A172 (cell line): ENCODE measurements at places on chromosomes 16 and 17. TPM values are rescaled to one million over a fixed set of nuclear protein-coding genes. Genes with fewer than 3 reads are reported as not detected.

DNA sequence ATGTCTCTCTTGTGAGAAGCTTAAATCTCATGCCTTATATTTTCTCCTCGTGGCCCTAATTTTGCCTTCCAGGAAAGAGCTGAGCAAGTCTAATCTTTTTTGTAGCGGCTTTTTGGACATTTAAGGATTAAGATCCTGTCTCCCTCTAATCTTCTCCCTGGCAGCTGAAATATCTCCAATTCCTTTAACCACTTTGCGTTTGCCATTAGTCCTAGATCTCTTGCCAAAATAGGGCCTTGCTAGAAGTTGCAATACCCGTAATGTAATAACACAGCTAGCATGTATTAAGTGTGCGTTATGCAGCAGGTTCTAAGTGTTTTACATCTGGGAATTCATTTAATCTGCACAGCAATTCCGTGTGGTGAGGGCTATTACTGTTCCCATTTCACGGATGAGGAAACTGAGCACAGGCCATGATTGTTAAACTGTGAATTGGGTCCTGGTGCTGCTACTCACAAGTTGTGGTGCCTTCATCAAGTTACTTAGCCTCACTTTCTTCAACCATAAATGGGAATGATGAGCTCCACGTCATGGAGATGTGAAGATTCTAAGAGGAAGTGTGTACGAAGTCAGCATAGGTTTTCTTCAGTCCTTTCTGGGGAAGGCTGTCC, 198.9 kb upstream of the ASIC2 start:
- DNase-seq, result no peak

SCIMP gene
- total RNA-seq, result not detected in 2 replicates

- peak; percentile 38 for DNase-seq
Observed at GRCh38 chr16:15507301-15507958, 73.0 kb downstream of the BMERB1 start.

DNA sequence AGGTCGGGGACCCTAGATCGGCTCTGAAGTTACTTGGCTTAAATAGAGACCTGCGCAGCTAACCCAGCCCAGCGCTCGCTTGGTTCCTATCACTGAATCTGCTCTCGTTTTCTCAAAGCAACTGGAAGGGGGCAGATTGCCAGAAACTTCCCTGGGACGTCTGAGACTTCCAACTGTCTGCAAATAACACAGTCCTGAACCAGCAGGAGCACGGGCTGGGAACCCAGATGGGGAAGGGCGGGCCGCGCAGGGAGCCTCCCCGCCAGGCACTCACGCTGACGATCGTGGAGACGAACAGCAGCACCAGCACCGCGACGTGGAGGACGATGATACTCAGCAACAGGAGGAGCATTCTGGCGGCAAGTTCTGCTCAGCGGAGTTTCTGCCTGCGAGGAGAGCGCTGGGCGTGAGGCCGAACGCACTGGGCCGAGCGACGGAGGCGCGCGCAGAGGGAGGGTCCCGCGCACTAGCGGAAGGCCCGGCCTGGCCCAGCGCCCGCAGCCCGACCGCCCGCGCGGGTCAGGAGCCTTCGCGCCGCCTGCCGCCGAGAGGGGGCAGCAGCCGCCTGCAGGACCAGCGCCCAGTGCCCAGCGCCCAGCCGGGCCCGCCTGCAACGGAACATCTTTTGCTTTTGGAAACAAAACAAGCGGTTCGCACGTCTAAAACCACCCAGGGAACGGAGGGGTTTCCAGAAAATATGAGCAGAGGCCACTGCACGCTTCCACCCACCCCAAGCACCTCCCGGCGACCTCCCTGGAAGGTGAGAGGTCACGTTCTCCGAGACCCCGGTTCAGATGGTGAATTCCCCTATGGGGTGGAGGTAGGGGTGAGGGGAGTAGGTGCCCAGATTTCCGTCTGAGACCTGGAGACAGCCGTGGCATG, 4.5 kb downstream of the PMP22 start:
- peak; percentile 74 for DNase-seq

DNA sequence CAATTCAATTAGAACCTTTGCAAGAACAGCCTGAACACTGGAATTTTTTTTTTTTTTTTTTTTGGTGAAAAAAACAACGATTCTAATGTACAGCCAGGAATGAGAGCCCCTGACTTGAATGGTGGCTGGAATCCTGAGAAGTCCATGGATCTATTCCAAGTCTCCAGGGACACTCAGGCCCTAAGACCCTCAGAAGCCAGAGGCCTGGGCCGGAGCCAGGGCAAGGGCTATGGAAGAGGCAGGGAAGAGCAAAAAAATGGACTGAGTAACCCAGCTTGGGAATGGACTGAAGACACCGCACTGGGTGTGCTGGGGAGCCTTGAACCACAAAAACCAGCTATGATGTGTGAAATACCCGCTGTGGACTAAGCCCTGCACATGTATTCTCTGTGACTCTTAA, 60.3 kb upstream of the LHX1 start:
- no peak for DNase-seq

GRCh38 chr16:10907757-10908045, 30.7 kb downstream of the CIITA start:
- no peak for DNase-seq

- no peak for DNase-seq
Observed at GRCh38 chr17:57927048-57927723, 28.0 kb downstream of the CUEDC1 start.

HBA2 gene
- total RNA-seq, result not detected in 2 replicates

GRCh38 chr16:85812031-85812807, 12.7 kb downstream of the COX4I1 start:
- DNase-seq, result no peak

DNA sequence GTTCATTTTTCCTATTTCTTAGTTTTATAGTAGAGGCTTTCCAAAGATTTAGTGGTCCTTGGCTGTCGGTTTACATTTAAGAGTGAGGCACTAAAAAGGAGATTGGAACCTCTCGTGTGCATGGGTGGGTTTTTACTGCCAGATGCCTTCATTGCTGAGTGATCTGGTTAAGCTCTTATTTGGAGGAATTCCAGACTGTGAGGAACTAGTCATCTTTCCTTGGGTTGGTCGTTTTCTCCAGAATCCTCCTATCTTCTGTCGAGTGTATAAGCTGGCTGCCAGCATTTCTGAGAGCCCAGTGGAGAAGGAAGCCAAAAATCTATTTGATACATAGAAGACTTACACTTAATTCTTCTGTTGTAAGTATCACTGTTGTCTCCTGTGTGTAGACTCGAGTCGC, 22.6 kb downstream of the IST1 start:
- DNase-seq, result peak; percentile 42

DNA sequence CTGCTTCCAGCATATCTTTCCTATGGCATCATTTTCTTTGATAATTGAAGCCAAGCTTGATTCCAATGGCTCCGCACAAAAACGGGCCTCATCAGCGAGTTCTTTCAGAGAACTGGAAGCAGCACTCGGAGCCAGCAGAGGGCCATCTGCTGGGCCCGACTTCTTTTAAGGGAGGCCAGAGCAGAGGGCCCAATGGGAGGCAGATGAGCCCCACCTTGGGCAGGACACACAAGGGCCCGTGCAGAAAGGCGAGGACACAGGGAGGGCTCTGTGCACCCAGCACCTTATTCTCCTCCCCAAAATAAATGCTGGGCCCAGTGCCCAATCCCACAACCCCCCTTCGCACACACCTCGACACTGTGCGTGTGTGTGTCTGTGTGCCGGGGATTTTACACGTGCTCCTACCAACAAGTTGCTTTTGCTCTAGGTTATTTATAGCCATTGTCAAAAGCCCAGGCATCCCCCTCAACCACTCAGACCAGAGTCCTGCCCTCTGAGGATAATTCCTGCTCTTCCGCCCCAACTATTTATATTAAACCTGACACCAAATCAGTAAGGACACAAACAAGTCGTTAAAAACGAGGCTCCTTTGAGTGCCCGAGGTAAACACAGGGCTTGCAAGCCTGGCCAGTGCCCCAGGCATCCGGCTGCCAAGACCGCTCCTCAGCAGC, 6.8 kb downstream of the AXIN2 start:
- DNase-seq, result no peak

DNA sequence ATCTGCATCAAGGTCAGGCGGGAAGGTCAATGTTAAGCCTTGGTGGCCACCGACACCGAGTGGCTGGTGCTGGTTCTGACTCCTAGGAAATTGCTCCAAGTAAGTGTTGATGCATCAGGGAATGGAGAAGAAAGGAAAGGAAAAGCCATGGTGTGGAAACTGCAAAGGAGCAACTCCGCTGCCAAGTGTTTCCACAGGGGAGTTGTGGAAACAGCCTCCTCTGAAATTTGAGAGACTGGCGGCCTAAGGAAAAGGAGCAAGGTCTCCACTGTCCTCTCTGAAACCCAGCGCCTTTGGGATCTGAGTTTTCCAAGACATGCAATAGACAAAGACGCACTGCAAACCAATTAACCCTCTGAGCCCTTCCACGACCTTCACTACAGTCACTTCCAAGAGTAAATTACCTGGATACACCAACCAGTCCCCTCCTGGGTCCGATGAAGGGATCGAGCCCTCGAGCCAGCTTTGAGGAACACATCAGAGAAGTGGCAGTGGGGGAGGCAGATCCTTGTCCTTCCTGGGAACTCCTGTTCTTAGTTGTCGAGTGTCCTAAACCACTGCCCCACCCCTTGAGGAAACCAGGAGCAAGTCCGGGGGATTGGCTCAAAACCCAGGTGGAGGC, 51.1 kb downstream of the SRL start:
- no peak for DNase-seq

SLC6A2 gene
- 6.4 and 7.4 TPM in 2 replicates for total RNA-seq

GRCh38 chr17:80804466-80804865, 187.2 kb upstream of the CHMP6 start:
- no peak for DNase-seq

DNA sequence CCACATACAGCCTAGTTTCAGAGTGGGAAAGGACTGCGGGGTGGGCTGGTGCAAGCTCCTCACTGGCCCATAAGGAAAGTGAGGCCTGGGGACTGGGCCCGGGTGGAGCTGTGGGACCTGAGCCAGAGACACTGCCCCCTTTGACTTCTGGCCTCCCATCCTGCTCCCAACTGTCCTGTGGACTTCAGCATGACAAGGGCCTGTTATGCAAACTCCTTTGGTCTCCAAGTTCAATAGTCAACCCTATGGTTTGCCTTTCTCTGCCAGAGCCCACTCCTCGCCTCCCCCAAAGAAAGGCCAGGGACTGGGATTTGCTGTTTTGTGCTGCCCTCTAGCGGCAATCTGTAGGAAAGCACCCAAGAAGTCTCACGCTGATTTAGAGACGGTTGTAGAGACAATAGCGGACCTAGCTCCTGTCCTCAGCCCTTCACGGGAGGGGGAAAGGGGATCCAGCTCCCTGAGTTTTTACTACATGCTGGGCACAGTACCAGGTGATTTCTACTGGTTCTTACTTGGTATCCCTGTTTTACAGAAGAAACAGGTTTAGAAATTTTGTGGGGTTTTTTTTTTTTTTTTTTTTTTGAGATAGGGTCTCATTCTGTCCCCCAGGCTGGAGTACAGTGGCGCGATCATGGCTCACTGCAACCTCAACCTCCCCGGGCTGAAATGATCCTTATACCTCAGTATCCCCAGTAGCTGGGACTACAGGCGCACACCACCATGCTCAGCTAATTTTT, 1.2 kb upstream of the TLCD3B start:
- peak; percentile 71 for DNase-seq

- peak; percentile 96 for DNase-seq
Observed at GRCh38 chr17:16419074-16419928, 3.9 kb downstream of the TRPV2 start.
